Activated T-helper 1 cell treated with anti-CD3 and anti-CD28 coated beads, Interleukin-2, amount 50 U/mL, for 16 hours (primary cell): ENCODE measurements at places on chromosomes 1 and 21.

DNA sequence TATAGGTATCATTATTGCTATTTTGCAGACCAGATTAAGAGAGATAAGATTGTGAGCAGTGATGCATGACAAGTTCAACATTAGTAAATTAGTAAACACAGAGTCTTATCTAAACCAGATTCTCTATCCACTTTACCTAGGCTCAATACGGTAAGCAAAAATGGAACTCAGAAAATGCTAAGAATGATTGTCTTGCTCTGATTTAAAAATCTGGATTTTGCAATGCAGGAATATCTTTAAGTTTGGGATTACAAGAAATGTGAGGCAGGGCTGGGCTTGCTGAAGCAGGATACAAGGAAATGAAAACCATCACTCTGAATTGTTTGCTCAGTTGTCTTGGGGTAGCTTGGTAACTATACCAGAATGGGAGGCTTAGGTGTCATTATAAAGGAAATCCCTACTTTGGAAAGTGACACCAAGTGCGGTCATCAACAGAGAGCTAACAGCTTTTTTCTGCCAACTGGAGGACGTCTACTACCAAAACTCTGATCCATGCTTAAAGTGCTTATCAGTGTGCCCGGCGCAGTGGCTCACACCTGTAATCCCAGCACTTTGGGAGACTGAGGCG lies 332.7 kb upstream of the RUNX1 start:
- no peak for DNase-seq

- DNase-seq, result no peak
Observed at GRCh38 chr1:178612261-178612660, 99.4 kb downstream of the TEX35 start.

DNA sequence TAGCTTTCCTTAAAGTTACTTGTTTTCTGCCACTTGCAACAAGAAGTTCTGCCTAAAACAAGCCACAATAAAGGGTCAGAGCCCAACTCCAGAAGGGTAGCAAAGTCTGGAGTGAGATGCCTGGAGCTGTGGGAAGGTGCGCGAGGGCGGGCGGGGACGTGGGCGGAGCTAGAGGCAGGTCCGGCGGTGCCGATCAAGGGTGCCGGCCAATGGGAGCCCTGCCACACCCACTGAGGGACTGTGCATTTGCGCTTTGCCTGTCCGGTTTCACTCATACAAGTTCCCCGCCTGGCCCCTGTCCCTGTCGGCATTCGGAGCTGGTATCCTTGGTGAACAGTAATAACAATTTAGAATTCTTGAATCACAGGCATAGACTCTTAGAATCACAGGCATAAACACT lies 732.4 kb downstream of the MATN1 start:
- no peak for DNase-seq

DNA sequence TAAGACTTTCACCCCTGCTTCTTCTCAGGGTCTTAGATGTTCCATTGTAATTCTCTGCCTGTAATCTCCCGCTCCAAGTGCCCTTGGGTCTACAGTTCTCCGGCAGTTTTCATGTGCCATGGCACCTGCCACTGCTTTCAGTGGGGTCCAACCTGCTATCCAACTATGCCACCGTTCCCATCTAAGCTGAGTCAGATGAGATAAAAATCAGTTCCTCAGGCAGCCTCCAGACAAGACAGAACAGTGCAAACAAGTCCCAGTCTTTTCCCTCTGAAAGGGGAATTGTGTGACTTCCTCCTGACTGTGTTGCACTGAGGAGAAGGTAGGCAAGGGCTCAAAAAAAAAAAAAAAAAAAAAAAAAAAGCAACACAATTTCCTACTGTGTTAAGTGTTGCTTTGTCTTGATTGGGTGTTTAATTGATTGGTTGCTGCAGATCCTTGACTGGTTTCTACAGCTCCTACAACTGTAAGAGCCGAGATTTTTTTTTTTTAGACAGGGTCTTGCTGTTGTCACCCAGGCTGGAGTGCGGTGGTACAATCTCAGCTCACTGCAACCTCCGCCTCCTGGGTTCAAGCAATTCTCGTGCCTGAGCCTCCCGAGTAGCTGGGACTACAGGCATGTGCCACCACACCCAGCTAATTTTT lies 50.7 kb downstream of the EBNA1BP2 start:
- DNase-seq, result no peak

DNA sequence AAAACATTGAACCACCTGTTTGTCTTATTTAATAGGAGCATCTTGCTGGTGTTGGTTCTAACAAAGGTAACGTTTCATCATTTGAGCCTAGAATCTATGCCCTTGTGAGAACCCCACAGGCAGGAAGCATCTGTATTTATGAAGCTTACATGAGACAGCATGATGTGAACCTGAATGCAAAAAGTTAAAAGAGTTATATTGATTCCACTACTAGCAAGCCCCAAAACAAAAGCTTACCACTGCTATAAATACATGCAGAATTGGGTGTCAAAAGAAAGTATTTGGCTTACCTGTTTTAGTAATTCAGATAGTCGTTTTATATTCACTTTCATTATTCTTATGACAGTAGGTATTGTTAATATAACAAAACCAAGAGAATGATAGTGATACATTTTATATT lies 301.2 kb upstream of the ADGRL2 start:
- DNase-seq, result no peak

- DNase-seq, result no peak
Observed at GRCh38 chr1:164443836-164444235, 115.1 kb upstream of the PBX1 start.

DNA sequence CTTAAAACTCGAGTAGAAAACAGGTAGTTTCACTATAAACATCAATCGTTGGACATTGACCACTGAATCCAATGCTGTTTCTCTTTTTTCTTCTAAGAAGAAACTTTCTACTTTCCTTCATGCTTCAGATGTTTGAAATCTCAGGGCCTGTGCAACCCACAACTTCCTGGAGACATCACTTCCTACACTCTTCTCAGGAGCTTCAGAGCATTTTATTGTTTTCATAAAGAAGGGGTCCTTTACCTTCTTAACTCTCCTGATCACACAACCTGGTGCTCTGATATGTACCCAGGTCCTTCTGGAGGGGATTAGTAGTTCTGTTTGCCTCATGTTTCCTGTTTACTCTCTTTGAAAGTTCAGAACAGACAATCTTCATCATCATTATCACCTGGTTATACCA lies 113.0 kb upstream of the VAV3 start:
- DNase-seq, result no peak

GRCh38 chr21:34942911-34943310 lies 106.2 kb downstream of the RUNX1 start:
- DNase-seq, result no peak
